Memory B cell (primary cell): ENCODE measurements at places on chromosomes 1 and 21.

- DNase-seq, result no peak
Observed at GRCh38 chr1:202756391-202756790, 46.1 kb upstream of the SYT2 start.

DNA sequence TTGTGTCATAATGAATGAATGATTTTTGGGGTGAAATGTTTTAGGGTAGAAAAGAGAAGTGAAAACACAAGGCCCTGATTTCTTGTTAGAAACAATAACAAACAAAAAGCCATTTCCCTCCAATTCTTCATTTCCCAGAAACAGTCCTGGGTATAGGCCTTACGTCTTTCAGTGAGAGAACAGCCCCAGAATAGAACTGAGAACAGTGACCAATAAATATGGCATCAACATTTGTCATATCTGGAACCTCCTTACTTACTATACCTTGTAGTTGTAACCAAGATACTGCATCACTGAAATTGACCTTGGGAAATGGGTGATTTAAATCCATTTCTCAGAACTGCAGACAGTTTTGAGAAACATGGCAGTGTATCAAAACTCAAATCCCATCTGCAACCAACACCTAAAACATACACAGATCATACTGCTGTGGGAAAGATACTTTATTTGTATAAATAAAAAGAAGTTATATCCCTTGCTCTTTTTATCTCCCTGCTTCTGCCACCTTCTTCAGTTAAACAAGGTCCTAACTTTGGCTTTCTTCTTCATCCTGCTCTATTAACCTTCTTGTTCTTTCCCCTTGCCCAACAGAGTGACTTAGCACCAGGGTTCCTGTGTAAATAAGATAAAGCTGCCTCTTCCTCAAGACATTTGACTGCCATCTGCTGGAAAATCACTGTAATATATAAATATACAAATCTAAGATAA is 19.5 kb downstream of the XKR8 start:
- DNase-seq, result no peak

DNA sequence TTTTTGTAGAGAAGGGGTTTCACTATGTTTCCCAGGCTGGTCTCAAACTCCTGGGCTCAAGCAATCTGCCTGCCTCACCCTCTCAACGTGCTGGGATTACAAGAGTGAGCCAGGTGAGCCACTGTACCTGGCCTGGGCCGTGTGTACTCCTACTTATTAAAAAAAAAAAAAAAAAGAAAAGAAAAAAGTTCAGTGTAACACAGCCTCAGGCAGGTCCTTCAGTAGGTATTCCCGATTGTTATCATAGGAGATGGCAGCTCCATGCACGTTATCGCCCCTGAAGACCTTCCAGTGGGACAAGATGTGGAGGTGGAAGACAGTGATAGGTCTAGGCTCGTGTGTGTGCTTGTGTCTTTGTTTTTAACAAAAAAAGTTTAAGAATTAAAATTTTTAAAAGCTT is 3.3 kb downstream of the ECHDC2 start:
- DNase-seq, result no peak

- peak; percentile 22 for DNase-seq
Observed at GRCh38 chr1:155017946-155018316, 15.3 kb downstream of the ZBTB7B start.

- no peak for DNase-seq
Observed at GRCh38 chr1:154485106-154485505, 16.9 kb upstream of the TDRD10 start.

DNA sequence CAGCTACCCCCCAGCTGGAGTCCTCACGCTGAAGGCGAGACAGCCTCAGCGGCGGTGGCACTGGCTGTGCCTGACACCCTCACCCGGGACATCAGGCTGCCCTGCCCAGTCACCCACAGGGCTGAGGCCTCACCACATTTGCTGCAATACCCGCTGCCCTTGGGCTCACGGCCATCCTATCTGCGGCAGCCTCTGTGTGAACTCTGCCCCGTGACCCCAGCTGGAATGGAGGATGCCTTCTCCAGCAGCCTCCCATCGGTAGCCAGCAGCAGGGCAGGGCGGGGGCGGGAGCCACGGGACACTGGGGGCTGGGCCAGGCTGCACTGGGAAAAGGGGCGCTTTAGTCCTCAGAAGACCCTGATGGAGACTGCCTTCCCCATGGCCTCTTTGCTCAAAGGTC is 112.4 kb upstream of the ZBTB40 start:
- DNase-seq, result no peak

DNA sequence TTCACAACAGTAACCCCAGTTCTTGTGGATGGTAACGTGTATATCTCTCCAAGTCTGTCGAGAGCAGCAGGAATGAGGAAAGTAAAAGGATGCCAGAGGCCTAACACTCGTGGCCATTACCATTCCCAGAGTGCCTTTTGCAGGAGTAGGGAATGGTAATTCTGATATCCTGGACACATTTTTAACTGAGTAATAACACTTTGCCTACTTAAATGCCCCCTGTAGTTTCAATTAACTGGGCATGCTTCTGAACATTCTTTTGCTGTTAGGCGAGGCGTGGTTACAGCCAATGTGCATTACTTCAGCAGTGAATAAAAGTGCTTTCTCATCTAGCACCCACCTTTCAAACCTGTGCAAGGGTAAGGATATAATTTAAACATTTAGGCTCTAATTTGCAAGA is 258.5 kb upstream of the ADGRL2 start:
- DNase-seq, result no peak

DNA sequence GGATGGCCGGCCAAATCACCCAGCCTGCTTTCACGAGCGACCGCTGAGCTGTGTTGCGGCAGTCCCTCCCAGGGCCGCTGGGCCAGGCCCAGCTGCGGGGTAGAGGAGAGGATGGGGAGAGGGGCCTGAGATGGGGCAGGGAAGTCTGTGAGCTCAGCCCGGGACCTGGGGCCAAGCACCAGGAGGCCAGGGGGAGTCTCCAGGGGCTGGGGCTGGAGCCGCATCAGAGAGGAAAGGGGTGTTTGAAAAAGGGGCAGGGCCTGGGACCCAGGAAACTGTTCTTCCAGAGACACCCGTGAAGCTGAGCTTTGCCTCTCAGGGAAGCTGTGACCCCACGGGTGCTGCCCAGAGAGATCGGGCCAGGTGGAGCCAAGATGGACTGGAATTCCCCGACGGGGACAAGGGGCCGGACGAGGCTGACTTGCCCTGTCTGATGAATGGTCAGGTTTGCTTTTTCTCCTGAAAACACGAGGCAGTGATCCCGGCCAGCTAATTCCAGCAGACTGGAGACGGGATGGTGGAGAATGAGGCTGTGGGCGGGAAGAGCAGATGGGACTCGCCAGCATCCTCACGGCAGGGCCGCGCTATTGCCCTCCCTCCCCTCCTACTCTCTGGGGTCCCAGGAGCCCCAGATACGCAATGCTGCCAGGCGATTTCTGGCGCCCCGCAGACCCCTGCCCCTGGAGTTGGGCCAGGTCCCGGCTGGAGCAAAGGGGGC is 40.3 kb upstream of the COL18A1 start:
- no peak for DNase-seq

GRCh38 chr1:229283183-229283611 is 12.3 kb downstream of the RAB4A start:
- no peak for DNase-seq

DNA sequence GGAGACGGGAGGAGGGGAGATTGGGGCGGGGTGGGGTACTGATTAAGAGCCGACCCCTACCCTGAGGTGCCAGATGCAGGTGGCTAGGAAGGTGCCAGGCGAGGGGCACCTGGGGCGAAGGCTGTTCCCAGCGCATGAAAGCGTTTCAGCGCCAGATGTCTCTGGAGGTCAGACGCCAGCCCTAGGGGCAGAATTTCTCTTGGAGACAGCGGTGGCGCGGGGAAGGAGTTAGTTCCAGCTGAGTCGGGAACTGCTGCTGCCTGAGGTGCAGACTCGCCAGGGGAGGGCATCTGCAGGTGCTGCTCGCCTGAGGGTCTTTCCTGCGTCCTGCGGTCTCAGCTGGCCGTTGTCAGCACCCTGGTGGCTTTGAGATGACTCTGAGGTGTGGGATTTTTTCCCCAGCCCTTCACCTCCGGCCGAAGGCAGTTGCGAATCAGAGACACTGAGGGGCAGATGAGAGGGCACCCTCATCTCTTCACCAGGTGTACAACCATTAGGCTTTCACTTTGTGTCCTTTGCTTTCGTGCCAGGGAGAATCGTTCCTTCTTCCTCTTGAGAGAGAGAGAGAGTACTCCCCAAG is 539 bp downstream of the CGN start:
- no peak for DNase-seq

- no peak for DNase-seq
Observed at GRCh38 chr1:50214717-50215116, 106.0 kb downstream of the ELAVL4 start.

DNA sequence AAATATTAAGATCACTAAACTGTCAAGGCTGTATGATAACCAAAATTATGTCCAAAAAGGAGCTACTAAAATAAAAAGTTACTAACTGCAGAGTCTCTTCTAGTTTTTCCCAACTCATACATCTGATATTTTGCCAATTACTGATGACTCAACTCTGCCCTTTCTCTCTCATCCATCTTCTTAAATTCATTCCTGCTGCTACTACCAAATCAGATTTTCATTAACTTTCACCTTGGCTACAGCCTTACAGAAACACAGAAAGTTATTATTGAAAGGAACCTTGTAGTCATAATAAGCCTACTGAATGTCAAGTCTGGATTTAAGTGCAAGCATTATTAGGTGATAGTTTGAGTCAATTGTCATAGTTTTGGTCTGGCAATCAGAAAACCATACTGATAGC is 273.1 kb downstream of the DPYD start:
- DNase-seq, result no peak
